ENCODE measurements at places on chromosomes 3 and 15. TPM values are rescaled to one million over a fixed set of nuclear protein-coding genes. Genes with fewer than 3 reads are reported as not detected.

The GHRL gene
- 1.2 TPM for total RNA-seq

The KLHL40 gene
- total RNA-seq, result not detected

The SERPINI2 gene
- total RNA-seq, result not detected

The RTP1 gene
- total RNA-seq, result not detected

GRCh38 chr3:141091426-141091825 lies 40.3 kb downstream of the SPSB4 start:
- H3K4me3 ChIP-seq, result no peak overlapping the region
- no peaks in the 10 kb centered on the region for H3K36me3 ChIP-seq
- peak; percentile 73 for DNase-seq
- no peaks in the 10 kb centered on the region for H3K27me3 ChIP-seq
- H3K27ac ChIP-seq, result no peak overlapping the region

Measured in kidney (tissue), 22 donors.